GM04504 (cell line): ENCODE measurements at places on chromosomes 13 and 19.

GRCh38 chr19:7348587-7349230 lies at the start of gene ARHGEF18:
Gene ARHGEF18, plus strand, starts transcription at chr19:7348937. Its CDS starts 13,954 bp downstream, at chr19:7362891.
- DNase-seq = no peak

DNA sequence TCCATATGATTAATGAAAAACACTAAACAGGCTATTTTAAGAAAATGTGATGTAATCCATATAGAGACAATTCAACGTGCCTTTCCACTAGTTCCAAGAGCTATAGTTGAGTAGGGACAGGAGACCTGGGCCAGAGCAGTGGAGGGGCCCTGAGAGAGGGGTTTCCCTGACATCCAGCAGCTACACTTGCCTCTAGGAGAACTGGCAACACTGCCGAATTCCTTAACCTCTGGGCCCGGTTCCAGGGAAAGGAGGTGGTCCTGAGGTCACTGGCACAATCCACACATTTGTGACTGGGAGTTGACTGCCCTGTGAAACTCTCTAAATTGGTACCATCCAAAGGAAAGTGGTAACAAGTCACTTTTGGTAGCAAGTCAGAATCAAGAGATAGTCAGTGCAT lies 264.4 kb downstream of the DCLK1 start:
- no peak for DNase-seq

- DNase-seq = no peak
Measured at GRCh38 chr13:44303681-44304432, 69.8 kb upstream of the SERP2 start.

DNA sequence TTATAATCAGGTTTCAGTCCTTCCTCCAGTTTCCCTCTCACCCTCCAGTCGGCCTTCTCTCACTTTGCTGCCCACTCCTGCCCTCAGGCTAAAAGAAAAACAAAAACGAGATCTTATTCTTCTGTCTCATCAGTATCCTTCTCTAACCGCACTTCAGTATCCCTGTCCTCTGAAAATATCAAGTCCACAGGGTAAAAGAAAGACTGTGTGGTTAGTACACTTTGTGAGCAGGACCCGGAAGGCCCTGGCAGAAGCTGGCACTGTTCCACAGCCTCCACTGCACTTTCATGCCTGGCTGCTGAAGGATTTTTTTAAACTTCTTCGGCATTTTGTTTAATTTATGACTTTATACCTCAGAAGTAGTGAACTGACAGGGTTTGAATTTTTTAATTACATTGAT lies 51.8 kb downstream of the TM9SF2 start:
- no peak for DNase-seq

DNA sequence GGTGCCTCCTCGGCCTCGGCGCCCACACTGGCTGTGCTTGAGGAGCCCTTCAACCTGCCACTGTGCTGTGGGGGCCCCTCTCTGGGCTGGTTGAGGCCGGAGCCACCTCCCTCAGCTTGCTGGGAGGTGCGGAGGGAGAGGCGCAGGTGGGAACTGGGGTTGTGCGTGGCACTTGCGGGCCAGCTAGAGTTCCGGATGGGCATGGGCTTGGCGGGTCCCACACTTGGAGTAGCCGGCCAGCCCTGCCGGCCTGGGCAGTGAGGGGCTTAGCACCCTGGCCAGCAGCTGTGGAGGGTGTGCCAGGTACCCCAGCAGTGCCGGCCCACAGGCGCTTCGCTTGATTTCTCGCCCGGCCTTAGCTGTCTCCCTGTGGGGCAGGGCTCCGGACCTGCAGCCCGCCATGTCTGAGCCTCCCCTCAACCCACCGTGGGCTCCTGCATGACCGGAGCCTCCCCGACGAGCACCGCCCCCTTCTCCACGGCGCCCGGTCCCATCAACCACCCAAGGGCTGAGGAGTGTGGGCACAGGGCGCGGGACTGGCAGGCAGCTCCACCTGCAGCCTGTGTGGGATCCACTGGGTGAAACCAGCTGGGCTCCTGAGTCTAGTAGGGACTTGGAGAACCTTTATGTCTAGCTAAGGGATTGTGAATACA lies 723.8 kb downstream of the DIAPH3 start:
- no peak for DNase-seq

DNA sequence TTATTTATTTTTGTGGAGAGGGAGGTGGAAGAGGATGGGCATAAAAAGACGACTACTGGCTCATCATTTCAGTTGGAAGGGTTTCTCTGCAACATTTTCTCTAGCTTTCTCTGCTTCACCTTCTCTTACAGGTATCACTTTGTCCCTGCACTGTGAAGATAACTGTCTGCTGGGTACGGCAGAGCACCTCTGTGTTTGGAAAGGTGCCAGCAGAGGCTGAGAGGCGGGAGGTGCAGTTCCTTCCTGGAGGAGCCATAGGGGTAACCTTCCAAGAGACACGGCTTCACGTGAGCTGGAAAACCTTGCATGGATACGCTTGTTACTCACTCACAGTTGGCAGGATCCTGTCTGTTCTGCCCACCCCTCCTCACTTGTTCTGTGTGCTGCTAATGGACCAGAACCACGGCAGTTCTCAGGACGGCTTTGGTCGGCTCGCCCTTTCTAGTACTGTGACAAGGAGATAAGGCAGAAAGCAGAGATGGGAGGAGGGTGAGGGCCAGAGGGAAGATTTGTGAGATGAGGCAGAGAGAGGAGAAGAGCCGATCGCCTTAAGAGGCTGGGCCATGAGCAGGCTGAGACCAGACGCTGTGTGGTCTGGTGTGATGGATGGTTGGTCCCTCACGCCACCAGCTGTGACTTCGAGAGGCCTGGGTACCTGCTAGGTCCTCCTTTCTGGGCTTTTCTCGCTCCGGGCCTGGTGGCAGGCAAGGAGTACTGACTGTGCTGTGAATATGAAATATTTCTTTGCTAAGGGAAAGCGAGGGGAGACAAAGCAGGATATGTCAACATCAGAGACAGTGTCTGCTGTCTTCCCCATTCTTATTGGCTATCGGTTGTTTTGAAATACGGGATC lies 66.8 kb downstream of the MRPL57 start:
- no peak for DNase-seq

DNA sequence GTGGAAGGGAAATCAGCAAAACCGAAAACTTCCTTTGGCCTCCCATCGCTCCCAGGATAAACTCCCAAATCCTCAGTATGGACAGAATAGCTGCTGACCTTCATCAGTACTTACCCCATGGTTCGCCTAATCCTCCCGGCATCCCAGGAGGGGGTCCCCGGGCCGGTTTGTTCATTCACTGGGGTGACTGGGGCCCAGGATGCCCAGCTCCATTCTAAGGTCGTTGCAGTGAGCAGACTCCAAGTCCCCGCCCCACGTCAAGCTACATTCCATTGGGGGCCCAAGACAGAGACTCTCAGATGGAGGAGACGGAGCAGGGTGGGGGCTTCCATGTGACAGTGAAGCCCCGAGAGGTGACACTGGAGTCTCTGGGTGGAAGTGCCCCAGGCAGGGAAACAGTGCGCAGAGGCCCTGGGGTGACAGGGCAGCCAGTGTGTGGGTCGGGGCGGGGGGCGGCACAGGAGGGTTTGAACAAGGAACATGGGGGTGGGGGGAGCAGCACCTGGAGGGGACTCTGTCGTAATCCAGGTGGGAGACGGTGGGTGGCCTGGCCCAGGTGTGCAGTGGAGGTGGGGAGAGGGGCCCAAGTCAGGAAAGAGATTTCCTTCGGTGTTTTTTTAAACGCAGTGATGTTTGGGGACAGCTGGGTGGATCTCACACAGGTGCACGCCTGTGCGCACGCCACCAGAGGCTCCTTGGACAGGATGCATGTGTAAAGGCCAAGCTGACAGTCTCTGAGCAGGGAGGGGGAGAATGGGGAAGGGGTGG lies 5.1 kb downstream of the SSBP4 start:
- no peak for DNase-seq
